HS-5 (cell line): ENCODE measurements at places on chromosomes 4 and X.

- no peak for DNase-seq
Measured at GRCh38 chr4:184636897-184637296, 12.3 kb downstream of the CASP3 start.

DNA sequence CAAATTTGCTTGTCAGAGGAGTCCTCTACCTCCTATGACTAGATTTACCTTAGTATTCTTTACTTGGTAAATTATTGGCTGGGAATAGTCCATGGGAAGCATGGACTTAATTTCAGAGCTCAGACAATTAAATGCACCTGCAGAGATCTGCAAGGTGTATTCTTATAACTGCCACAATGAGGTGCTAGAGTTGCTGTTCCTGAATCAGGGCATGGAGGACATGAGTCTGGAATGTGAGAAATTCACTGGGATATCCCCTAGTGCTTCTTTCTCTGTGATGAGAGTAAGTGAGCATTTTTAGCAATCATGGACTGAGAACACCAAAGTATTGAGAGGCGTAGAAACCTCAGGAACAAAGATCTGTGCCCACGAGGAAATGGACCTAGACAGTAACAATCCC is 32.9 kb upstream of the GRID2 start:
- DNase-seq, result no peak

DNA sequence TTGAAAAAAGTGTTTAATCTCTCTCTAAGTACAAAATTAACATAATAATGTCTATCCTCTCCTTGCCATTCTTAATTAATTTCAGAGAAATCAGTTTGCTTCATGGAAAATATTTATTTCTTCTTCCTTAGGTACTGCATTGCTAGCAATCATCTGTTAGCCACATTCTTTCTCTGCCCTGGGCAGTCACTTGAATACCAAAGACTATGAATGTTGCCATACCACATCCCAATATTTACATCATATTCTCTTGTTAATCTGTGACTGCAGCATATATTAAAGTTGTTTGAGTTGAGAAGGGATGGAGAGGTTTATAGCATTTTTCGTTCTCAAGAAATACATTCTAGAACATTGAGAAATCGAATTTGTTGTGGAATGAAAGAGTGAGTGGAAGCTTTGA is 672.8 kb downstream of the PCDH7 start:
- no peak for DNase-seq

- peak; percentile 11 for DNase-seq
Measured at GRCh38 chr4:172573899-172574298, 594.7 kb upstream of the GALNT7 start.

- no peak for DNase-seq
Measured at GRCh38 chr4:38985410-38986100, 46.7 kb downstream of the TMEM156 start.

GRCh38 chr4:33625748-33626147 is 2618.6 kb downstream of the ARAP2 start:
- DNase-seq, result no peak

- DNase-seq, result no peak
Measured at GRCh38 chrX:153909024-153909979, 4.8 kb downstream of the AVPR2 start.

DNA sequence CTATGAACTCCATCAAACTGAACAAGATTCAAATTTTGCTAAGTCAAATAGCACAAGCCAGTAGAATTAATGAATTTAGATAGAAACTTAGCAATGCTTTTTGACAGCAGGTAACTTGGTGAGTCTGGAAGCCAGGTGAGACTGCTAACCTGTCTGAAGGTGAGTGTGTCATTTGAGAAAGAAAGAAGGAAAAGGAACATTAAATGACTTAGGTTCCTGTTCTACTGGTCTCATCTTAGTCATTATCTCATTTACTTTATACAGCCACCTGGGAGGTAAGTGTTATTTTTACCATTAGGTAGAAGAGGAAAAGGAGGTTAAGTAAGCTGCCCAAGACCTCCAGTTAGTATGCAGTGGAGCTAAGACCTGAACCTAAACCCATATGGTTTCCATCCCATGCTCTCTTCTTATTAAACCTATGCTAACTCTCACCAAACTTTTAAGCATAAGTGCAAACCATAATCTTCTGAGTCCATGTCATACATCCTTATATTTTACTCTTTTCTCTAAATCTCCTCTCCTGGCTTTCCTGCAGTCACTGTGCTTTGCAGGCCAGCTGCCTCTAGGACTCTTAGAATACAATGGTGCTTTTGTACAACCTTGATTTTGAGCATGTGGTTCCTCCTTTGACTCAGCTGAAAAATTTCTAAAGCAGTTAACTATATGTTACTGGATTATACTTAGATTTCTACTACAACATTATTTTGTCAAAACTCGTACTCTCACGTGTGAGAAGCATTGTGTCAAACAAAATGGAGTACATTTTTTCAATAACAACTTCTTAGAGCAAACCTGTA is 68.5 kb downstream of the ATP10D start:
- DNase-seq, result no peak

DNA sequence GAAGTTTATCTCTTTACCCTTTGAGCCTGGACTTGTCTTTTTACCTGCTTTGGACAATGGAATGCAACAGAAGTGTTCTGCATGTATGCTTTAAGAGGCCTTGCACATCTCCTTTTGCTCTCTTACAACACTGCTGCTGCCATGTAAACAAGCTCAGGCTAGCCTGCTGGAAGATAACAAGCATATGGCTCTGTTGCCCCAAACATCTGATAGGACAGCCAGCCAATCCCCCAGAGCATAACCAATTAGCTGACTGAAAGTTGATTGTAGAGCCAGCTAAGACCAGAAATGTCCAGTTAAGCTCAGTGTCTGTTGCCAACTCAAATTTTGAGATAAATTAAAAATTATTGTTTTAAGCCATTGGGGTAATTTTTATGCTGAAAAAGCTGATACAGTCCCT is 510.6 kb upstream of the CNKSR2 start:
- DNase-seq, result no peak

DNA sequence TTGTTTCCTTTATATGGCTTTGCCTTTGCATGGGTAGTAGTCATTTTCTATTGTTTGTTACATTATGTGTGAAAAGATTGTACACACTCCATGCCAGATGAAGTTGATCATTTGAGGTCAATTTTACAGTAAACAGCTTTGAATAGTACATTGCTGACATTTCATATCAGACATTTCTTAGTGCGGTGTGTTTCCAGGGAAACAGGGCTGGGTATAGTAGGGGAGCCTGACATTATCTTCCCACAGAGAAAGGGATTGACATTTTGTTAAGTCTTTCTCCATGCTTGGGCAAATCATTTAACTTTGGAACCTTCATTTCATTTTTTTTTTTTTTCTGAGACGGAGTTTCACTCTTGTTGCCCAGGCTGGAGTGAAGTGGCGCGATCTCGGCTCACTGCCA is 5.0 kb downstream of the FUNDC2 start:
- no peak for DNase-seq

DNA sequence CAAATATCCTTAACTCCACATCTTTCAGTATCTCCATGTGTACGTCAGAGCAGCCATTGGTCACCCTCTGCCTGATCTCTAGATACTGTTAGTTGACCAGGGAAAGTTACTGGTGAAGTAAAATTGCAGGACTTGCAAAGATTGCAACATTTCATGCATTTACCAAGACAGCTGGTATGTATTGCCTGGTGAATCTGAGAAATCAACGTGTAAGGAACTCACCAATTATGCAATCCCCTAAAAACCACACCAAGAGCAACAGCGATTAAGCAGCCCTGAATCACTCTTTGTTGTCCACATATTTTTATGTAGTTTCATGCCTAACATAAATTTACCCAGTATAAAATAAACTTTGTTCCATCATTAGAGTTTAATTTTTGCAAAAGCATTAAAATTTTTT is 271.2 kb downstream of the NLGN4X start:
- DNase-seq, result no peak

DNA sequence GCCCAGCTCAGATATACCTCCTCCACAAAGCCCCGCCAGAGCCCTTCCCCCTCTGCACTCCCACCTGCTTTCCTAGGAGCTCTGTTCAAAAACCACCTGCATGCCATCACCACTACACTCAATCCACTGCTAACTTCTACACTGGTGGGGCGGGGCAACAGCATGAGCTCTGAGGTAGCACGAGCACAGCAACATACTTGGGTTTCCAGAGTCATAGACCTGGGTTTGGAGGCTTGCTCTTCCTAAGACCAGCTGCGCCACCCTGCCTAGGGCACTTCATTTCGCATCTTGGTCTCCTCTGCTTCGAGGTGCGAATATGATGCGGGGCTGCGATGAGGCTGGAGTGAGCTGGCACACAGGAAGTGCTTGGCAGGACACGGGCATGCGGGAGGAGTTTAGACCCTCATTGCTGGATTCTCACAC is 3.6 kb downstream of the SASH3 start:
- DNase-seq, result no peak

- no peak for DNase-seq
Measured at GRCh38 chr4:55817691-55818090, 1.9 kb upstream of the EXOC1L start.

DNA sequence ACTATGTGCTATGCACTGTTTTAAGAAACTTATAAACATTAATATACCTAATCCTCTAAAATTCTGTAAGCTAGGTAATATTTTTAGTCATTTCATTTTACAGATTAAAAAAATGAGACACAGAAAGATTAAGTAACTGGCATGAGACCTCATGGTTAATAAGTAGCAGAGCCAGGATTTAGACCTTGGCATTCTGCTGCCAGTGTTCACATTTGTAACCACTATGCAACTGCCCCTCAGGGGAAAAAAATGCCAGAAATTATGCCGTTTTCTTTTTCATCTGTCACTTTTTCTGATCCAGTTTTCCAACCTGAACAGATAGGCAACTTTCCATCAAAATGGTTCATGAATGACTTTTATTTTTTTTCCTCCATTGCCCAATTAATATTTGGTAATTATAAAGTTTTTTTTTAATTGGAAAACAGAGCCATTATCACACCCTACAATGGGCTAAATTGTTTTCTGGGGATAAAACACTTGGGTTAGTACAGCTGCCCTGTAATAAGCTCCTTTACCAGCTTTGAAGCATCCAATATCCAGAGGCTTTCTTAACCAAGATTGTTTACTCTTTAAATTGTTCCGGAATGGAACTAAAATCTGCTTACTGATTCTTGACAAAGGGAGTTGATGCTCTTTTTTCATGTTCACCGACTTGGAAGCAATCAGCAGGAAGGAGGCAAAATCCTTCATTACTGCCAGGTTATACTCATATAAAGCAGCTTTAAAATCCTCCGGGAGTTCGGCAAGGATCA is 56.4 kb upstream of the DDX60 start:
- no peak for DNase-seq

DNA sequence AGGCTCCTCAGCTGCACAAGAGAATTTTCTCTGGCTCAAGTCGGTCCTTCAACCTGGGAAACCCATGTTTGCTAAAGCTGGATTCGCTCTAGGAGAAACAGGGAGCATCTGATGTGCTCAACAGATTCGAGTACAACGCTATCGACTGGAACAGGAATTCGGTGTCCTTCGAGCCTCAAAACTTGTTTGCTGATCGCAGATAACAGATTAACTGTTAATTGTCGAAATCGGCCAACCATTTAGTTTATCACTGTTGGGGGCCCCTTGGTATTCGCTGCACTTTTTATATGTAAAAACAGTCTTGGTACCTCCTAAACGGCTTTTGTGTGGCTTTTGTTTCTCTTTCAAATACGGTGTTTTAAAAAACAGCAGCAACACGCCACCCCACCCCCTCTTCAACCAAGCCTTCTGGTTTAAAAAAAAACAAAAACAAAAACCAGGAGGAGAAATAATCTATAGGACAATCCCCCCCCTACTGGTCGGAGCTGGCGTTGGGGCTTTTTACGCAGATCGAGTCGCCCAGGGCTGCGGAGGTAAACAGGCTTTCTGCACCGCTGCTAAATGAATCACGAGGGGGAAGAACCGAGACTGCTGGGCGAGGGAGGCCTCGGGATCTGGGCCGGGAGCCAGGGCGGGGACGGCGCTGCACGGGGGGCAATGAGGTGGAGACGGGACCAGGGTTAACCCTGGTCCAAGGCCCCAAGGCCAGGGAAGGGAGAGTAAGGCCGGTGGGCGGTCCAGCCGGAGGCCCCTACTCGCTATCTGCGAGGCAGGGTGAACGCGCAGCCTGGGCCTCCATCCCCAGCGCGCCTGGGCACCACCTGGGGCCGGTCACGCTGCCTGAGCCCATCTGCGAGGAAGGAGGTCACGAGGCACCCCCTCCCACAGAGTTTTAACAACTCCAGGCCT is 71.7 kb upstream of the BCOR start:
- DNase-seq, result no peak

- peak; percentile 66 for DNase-seq
Measured at GRCh38 chrX:22950269-22951266, 49.2 kb upstream of the DDX53 start.

DNA sequence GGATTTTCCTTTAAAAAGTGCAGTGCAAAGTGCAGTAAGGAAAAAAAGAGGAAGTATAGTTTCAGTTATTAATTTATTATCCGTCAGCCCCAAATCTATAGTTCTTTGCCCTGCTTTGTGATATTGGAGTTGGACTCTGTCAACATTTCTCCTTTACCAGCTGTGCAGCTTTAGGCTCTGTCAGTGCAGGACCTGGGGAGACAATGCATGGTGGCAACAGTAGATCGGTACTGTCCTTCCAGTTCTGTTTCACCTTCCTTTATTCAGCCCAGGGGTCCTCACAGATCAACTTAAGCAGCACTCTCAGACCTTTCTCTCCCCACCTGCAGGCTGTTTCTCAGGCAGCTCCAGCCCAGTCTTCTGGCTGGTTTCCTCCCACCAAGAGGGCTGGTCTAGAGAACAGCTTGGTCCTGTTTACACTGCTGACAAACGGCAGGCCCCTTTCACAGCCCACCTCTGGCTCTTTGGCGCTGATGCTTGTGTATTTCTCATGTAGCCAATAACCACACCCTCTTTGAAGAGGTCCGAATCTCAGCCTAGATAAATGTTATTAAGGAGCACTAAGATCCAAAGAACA is 71.6 kb downstream of the MCUB start:
- no peak for DNase-seq

DNA sequence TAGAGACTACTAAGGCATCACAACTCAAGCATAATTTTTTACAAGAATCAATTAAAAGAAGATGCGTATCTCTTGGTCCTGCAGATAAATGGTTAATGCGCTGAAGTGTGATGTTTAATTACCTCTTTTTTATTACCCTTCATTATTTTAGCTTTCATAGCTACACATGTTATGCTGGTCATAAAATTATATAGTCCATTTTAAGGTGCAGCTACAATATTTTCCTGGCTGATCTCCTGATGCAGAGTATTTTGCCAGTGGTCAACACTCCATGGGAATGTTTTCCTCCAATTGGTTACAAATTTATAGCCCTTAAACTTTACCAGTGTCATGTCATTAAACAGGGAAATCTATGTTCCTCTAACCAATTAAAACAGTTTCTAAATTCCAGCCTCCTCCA is 1617.2 kb downstream of the PCDH7 start:
- DNase-seq, result no peak

DNA sequence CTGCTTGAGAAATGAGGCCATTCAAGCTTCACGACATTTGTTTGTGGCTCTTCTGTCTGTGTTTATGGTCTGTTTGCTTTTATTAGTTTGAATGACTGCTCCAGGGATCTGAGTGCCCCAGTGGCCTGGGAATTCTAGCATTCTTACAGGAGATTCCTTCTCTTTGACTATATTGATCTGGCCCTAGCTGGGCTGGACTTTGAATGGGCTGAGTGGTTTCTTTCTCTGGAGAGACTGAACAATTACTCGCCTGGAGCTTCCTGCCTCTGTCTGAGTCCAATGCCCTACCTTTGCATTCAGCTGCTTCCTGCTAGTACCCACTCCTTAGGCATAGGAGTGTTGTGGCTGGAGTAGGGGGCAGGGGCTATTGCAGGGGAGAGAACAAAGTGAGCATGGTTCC is 51.2 kb upstream of the EDA start:
- no peak for DNase-seq
